Stimulated activated CD4-positive, alpha-beta T cell treated with anti-CD3 and anti-CD28 coated beads, Interleukin-1b, Interleukin-23, amount 100 ng/mL, for 48 hours (primary cell): ENCODE measurements at places on chromosomes 2 and 18.

- no peak for DNase-seq
Measured at GRCh38 chr2:101300836-101301235, 7.7 kb downstream of the RNF149 start.

DNA sequence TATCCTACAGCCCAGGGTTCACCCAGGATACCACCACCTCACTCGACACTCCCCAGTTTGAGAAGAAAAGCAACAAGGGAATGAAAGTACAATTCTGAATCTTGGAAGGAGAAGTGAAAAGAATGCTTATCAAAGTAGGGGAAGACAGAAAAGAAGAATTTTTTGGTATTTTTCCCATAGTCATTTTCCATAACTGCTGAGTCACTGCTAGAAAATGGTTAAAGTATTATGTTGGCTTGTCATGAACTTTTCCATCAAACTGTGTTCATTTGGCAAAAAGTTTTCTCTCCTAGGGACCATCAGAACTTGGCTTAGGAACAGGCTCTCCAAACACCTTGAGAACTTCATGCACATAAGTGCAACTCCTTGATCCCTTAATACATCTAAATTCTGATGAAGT is 192.0 kb downstream of the BCL11A start:
- DNase-seq: no peak

- no peak for DNase-seq
Measured at GRCh38 chr2:114128725-114129124, 238.8 kb downstream of the ACTR3 start.

- no peak for DNase-seq
Measured at GRCh38 chr2:107259408-107260195, 373.6 kb upstream of the ST6GAL2 start.

DNA sequence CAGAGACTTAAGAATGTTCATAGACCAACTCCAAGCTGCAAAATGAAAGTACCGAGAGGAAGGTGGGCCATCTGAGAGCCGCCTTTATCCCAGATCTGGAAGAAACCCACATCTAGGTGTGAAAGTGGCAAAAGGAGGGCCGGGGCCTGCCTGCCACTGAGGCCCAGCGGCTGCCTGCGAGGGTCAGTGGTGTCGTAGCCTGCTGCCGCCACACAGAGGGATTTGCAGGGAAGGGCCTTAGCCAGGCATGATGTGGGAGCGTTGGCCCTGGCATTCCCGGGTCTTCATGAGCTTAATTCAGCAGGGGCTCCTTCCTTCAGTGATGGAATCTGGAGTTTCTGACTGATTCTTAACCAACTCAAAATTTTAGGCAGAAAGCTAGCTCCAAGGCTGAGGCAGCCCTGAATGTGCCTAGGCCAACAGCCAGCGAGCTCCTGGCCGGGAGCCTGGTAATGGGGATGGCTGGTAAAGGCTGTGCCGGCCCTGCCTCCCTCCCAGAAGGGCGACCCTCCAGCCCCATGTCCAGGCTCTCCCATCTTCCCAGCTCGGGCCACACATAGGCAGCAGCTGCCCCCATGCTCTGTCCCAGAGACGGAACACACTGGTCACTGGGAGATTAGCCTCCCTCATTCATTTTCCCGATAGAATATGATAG is 230.1 kb downstream of the AGAP1 start:
- DNase-seq: no peak

DNA sequence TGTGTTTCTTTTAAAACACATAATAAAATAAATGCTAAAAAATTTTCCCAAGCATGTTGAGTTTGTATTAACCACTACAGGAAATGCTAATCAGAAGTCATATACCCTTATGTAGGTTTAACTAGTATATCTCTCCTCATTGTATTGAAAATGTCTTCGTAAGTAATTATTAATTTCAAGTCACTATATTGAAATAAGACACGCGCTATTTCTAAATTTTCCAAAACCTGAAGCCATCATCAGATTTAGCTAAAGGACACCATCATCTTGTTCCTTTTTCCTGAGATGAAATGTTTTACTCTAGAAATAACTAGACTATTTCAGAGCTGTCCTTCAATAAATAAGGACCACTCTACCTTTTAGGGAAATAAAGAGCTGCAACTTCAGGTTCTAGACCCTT is 78.9 kb downstream of the LPIN2 start:
- no peak for DNase-seq

- no peak for DNase-seq
Measured at GRCh38 chr2:55109219-55109891, 59.1 kb upstream of the RTN4 start.
